ENCODE measurements at places on chromosomes 12 and 14.

DNA sequence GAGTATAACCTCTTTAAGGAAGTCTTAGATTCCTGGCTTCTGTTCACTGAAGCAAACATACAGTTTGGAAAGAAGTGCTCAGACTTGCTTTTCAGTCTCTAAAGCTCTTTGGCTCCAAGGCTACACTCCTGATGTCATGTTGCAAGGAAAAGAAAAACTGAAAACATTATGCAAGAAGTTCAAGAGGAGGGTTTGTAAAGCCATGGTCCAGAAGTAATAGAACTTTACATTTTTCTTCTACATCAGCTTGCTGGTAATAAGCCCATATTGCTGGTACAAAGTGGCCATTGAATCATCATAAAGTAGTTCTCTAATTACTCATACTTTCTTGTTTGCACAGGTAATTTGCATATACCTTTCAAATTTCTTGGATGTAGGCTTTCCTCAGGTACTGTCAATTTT, 83.6 kb downstream of the BBS10 start:
- no peak for DNase-seq

DNA sequence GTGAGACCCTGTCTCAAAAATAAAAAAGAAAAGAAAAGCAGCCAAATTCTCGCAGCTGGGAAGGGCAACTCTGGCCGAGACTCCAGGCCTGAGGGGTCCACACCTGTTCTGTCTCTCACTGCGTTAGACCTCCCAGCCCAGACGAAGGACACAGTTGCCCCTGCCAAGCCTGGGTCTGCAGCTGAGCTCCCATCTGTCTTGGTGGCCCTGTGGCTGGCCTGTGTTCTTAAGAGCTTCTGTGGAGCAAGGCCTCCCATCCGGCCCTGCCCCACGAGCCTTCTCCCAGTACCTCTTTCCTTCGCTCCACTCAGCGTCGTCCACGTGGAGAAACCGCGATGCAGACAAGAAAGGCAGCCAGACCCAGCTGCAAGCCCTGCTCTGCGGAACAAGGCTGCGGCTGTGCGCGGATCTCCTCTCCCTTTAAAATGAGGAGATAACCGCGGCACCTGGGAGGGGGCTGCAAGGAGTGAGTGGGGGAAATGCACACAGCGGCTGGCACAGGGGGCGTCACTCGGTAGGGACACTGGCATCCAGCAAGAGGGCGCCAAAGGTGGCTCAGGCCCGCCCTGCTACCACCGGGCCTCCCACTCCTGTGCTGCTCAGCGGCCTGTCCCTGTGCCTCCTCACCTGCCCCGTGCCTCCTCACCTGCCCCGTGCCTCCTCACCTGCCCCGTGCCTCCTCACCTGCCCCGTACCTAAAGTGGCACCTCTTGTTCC, 42.4 kb downstream of the LRRC74A start:
- no peak for DNase-seq

- DNase-seq: no peak
Observed at GRCh38 chr12:116133149-116133548, 144.3 kb downstream of the MED13L start.

DNA sequence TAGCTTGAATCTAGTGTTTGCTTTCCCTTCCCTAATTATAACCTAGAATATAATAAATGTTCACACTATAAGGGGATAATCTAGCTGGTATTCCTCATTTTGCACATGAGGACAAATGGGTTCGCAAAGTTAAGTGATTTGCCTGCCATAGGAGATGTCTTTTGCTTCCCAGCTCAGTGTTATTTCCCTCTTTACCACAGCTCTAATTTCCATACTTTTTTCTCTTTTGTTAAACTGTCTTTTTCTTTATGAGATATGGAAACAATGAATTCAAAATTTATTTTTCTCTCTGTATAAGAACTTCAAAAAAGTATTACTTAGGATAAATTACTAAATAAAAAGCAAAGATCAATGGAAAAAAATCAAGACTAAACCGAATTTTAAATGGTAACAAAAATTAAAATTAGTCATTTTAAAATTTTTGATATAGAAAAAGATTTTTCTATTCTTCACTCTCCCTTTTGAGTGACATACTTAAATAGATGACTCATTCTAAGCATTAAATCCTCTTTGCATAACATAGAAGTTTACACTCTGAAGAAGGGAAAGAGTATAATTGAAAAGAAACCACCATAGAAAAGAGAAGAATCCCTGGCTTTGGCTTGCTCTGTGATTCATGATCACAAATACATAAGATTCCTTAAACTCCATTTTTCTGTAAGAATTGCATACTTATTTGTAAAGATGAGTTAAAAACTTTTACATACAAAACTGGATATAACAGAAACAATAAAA, 97.3 kb downstream of the INSM2 start:
- no peak for DNase-seq

DNA sequence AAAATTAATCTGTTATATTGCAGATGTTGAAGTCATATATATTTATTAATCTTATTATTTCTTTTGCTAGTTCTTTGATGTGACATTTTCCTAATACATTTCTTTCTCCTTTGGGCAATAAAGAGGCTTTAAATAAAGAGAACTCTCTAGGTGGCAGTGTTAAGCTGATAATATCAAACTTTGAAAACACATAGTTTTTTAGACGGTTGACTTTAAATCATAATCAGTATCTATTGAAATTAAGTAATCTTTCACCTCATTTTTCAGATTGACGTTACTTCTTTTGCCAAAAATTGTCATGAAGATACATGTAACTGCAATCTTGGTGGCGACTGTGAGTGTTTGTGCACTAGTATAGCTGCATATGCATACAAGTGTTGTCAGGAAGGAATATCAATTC, 130.8 kb upstream of the PTPRQ start:
- no peak for DNase-seq

DNA sequence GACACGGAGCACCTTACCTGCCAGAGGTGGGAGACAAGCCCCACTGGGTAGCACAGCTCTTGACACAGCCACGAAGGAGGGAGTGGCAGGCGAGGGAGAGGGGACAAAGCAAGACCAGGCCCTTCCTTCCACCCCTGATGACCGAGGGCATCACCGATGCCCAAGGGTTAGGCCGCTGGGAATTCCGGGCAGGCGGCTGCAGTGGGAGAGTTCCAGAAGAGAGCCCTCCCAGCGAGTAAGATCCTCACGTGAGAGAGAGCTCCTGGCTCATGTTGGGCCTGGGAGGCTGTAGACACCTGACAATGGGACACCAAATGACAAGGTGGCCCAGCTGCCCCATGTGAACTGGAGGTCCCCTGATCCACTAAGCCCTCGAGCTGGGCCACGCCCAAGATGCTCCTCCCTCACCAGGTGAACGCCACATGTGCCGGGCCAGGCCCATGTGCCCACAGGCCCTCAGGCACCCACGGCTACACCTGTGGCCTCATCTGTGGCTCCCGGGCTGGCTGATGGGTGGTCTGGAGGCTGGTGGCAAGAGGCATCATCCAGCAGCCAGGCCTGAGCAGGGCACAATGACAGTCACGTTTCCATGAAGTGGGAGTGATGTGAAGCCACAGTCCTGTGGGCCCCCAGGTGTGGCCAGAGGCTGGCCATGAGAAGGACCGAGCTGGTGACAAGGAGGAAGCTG, 32.1 kb upstream of the C14orf180 start:
- no peak for DNase-seq

DNA sequence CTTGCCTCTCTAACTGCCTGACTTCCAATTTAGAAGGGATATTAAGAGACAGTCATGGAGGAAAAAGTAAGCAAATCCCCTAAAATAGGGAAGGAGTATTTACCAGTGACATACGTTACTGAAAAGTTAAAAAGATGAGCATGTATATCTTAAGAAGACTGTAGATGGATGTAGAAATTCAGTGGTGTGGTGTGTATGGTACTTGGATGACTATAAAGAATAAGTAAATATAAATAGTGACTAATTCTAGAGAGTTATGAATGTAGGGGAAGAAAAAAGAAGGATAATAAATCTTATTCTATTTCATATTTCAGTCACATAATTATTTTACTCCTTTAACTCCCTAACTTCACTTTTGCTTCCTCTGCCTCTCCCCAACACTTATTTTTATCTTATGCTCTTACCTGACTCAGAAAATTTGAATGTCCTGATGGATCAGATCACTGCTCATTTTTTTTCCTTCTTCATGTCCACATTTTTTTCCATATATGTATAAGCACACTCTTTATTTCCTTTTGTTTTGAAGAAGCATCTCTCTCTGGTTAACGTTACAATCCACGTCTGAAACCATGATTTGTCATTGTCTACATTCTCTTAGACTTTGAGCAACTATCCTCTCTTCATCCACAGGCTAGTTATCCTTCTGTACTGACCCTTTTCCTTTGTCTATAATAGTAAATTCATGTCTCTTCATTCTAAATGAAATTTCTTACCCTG, 422.7 kb upstream of the SYT1 start:
- no peak for DNase-seq
